Activated CD4-positive, alpha-beta T cell treated with anti-CD3 and anti-CD28 coated beads, Interleukin-2, amount 10 ng/mL, durations not matched to agents 7 days and 5 days (primary cell): ENCODE measurements at places on chromosomes 11 and 22.
A peak's percentile ranks its signal among the peaks of the same experiment; 100 is the strongest.

DNA sequence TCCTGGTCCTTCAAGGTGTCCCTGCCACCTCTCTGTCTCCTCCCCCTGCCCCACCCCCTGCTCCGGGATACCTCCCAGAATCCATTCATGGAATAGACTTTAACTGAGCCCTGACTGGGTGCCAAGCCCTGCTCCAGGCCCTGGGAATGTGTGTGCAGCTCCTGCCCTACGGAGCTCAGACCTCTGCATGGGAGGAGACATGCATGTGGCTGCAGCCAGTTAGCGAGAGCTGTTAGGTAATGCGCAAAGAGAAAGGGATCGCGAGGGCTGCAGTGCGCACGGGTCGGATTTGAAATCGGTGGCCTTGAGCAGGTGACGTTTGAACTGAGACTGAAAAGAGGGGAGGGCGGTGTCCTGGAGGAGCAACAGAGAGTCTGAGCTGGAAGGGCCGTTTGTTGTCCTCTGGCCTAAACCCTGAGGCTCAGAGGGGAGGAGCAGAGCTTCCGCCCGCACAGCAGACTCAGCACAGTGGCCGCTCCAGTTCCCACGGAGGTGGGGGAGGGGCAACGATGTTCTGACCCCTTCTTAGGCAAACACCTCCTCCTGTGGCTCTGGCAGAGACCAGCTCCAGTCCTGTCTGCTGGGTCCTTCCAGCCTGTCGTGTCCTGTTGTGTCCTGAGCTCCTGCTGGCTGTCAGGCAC is 19.8 kb upstream of the LRRC10B start:
- no peak for DNase-seq

GRCh38 chr11:68978626-68978930 is 2.2 kb downstream of the MRGPRD start:
- DNase-seq: no peak

DNA sequence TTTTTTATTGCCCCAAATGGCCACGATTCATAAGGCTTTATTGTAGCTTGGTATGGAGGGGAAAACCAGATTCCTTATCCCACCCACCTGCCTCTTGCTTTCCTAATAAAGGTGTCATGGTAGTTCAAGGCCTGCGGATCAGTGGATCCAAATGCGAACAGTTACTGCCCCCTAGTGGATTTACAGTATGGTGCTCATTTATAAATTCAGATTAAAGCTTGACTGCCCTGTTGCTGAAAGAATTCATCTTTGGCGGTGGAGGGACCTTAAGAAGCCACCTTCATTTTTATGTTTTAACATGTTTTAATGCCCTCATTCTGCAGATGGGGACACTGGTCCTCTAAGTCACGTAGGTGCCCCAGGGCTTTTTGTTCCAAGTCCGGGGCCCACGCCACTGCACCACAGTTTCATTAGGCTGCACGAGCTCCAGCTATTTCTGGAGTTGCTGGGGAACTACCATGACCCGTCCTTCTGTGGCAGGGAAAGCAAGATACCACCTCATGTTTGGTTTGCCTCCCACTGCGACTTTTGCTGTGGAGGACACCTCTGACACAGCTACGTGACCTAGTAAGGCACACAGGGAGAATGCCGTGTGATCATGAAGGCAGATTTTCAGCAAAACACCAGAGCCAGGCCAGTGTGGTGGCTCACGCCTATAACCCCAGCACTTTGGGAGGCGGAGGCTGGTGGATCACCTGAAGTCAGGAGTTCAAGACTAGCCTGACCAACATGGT is 15.6 kb upstream of the INCENP start:
- peak; percentile 66 for DNase-seq

DNA sequence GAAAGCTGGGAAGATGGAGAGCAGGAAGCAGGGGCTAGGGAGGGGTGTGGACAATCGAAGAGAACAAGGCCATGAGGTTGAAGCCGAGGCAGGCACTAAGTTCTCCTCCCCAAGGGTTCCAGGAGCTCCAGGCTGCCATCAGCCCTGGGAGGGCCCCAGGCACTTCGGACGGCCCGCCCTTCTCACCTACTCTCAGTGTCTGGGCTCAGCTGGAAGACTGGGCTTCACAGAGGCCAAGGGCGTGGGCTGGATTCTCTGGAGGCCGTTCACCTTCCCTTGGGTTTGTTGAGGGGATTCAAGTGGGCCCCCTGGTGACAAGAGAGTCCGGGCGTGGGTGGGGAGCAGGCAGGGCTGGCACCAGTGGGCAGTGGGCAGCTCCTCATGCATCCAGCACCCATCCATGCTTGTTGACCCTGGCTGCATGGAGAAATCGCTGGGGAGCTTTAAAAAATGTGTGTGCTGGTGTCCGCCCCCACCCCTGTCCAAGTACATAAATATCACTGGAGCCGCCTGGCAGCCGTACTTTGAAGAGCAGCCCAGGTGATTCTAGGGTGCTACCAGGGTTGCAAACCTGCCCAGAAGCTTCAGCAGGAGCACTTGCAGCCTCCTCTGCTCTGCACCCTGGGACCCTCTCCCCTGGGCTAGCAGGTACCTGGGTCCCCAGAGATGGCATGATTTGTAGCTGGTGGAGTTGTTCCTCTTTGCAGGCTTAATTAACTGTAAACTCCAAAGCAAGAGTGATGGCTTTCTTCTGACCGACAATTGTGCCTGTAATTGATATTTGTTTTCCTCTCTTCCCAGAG is 74.3 kb downstream of the RTL6 start:
- DNase-seq: no peak

GRCh38 chr11:16080688-16081381 is 275.5 kb downstream of the SOX6 start:
- DNase-seq: no peak

- DNase-seq: no peak
Measured at GRCh38 chr11:11519184-11519583, 102.6 kb downstream of the GALNT18 start.

DNA sequence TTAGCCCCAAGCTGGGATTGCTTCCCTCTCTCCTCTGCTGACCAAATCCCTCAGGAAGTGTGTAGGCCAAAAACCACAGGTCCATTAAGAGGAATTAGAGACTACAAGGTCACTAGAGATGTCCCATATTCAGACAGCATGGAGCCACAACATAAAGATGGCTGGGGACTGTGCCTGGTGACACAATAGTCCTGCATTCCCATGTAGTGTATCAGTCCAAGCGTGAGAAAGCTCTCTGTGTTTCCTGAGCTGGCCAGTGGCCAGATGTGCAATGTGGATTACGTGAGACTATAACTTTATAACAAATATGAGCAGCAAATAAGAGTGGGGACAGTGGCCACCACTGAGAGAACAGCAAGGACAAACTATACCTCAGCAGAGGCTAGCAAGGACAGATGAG is 7.6 kb upstream of the MS4A10 start:
- no peak for DNase-seq

DNA sequence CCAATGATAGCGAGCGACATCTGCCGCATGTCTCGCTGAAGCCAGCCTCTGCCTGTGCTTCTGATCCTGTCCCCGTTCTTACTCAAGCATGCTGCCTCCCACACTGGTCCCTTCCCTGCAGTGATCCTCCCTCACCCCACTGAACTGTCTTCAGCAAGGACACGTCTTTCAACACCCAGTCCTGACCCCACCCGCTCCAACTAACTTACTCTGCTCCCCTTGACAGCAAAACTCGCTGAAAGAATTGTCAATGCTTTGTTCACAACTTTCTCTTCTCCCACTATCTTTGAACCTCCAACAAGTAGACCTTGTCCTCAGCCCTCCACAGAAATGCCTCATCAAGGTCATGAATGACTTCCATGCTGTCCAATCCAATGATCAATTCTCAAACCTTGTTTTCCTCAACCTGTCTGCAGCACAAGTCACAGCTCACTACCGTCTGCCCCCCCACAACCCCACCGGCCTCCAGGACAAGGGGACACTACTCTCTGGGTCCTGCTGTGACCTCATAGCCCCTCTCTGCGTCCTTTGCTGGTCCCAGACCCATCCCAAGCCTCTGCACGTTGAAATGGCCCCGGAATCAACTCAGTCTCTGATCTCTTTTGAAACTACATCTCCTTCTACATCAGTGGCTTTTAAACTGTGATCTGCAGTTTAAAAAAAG is 108.0 kb downstream of the MICAL3 start:
- DNase-seq: no peak

DNA sequence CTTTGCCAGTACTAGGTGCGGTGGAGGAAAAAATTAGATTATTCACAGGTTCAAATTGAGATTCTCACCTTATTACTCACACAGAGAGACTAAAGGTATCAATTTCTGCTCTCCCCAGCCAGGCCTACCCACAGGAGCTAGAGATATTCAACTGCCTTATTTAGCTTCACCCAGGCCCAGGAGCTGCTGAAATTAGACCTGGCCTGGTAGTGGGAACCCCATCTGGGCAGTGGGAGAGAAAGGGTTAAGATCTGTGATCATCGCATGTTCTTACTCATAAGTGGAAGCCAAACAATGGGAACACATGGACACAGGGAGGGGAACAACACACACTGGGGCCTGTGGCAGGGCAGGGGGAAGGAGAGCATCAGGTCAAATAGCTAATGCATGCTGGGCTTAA is 20.9 kb upstream of the MICAL2 start:
- no peak for DNase-seq

DNA sequence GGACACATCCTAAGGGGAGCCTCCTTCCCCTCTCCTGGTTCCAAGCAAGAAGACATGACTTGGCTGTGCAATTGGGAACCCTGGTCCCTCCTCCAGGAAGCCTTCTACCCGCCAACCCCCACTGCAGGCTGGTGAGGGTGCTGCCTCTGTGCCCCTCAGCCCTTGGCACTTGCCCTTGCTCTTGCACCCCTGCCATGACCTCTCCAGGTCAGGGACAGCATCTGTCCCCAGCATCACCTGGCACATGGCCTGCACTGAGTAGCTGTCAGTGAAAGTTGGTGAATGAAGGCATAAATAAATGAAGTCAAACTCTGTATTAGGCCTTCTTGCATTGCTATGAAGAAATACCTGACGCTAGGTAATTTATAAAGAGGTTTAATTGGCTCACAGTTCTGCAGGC is 1.9 kb upstream of the GTSE1 start:
- no peak for DNase-seq

DNA sequence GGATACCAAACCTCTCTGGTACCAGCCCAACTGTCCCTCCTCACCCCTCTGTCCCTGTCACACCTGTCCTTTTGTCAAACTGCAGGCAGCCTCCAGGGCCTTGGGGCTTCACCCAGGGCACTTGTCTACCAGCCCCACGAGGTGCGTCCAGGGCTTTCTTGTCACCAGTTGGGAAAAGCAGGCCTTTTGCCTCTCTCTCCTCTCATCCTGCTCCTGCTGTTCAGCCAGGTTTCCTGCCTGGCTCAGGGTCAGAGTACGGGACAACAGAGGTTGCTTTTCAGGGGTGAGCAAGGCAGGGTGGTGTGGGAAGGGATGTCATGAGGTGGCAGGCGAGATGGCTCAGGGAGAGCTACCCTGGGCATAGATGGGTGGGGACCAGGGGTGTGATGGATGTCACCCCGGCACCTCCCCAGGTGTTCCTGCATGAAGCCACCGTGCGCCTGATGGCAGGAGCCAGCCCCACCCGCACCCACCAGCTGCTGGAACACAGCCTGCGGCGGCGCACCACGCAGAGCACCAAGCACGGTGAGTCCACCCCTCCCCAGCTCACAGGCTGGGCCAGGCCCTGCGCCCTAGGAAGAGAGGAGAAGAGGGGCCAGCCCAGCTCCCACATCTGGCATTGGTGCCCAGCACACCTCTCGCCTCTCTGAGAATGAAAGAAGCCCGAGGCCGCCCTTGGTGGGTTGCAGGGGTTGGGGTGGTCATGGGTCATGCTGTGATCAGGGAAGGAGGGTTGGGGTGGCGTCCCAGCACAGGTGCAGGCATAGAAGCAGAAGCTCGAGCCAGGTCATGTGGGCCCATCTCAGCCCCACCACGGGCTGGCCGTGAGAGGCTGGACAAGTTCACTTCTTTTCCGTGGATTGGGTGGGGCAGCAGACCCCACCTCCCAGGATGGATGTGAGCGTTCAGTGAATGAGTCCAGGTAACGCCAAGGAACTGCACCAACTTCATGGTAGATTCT is 10.1 kb downstream of the SHISA8 start:
- no peak for DNase-seq

DNA sequence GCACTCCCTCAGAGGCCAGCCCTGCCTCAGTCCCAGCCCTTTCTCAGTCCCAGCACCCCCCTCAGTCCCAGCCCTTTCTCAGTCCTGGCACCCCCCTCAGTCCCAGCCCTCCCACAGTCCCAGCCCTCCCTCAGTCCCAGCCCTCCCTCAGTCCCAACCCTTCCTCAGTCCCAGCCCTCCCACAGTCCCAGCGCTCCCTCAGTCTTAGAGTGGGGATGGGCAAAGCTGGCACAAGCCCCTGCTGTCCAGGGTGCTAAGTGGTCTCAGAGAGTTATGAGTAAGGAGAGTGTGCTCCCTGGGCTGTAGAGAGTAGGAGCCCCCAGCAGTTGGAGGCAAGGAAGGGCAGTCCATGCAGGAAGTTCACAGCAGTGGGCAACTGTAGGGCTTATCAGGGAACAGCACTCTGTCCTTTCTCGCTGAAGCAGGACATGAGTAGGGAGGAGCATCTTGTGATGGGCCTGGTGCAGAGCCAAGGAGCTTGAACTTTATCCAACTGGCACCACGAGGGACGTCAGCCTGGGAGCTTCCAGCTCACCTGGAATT is 51.4 kb upstream of the CRYBB3 start:
- no peak for DNase-seq

DNA sequence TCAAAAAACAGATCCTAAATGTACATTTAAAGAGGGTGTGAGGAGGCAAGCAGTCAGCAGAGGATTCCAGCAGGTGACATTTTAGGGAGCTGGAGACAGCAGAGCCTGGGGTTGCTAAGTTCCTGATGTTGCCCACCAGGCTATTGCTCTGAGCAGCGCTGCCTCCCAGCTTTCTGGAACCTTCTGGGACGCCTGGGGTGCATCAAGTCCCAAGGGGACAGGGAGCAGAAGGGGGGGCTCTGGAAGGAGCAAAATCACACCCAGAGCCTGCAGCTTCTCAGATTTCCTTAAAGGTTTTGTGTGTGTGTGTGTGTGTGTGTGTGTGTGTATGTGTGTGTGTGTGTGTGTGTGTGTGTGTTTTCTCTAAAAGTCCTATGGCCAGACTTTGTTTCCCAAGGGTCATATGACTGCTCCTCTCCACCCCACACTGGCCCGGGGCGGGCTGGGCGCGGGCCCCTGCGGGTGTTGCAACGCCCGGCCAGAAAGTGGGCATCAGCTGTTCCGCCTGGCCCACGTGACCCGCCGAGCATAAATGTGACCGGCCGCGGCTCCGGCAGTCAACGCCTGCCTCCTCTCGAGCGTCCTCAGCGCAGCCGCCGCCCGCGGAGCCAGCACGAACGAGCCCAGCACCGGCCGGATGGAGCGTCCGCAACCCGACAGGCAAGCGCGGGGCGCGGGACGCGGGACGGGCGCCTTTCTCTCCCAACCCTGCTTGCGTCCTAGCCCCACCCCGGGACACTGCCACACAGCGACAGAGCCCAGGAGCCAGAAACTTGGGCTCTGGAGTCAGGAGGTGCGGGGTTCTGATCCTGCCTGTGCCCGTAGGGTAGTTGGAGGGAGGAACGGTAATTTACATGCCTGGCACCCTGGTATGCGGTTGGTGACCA is at the start of gene HMOX1:
Gene HMOX1 (plus strand): TSS at position 560 of the 887 bp plus-strand sequence. CDS start 78 bp downstream, at position 638.
- peak; percentile 53 for DNase-seq
